Glutamatergic neuron (in vitro differentiated cells): ENCODE measurements at places on chromosomes 2 and 18.

DNA sequence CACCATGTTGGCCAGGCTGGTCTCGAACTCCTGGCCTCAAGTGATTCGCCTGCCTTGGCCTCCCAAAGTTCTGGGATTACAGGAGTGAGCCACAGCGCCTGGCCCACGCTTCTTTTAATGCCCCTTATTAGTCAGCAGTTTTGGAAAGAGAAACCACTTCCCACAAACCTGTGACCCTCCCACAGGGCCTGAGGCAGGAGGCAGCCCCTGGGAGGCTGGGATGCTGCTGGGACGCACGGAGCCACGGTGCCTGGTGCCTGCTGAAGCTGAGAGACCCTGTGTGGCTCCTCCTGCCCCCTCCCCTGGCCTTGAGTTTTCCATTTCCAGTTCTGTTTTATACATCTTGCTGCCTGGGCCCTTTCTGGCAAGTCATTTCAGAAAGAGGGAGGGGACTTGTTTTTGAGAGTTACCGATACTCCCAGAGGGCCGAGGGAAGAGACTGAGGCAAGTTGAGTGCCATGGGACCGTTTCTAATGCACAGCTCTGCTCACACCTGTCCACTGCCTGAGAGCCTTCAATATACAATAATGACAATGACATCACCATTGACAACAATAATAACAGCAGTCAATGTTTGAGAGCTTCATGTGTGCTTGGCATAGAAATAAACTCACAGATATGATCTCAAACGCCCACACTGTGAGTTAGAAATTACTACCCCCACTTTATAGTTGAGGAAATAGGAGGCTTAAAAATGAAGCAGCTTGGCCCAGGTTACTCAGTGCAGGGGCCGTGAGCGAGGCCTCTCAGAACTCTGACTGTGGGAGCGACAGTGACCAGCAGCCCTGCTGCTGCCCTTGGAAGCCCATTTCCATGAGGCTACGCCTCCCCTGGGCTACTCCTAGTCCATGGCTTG, 78.1 kb upstream of the YWHAQ start:
- DNase-seq = no peak

- DNase-seq = no peak
Measured at GRCh38 chr2:144180131-144180530, 339.8 kb downstream of the ZEB2 start.

DNA sequence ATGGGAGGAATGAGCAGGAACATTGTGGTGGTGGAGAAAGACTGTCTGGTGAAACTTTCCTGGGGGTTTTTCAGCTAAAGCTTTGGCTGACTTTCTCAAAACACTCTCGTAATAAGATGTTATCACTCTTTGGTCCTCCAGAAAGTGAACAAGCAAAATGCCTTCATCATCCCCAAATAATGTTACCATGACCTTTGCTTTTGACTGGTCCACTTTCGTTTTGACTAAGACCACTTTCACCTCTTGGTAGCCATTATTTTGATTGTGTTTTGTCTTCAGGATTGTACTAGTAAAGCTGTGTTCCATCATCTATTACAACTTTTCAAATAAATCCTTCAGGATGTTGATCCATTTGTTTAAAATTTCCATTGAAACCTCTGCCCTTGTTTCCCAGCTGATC, 103.2 kb downstream of the AKAIN1 start:
- DNase-seq = no peak

- DNase-seq = no peak
Measured at GRCh38 chr2:163649080-163649479, 86.7 kb downstream of the FIGN start.

DNA sequence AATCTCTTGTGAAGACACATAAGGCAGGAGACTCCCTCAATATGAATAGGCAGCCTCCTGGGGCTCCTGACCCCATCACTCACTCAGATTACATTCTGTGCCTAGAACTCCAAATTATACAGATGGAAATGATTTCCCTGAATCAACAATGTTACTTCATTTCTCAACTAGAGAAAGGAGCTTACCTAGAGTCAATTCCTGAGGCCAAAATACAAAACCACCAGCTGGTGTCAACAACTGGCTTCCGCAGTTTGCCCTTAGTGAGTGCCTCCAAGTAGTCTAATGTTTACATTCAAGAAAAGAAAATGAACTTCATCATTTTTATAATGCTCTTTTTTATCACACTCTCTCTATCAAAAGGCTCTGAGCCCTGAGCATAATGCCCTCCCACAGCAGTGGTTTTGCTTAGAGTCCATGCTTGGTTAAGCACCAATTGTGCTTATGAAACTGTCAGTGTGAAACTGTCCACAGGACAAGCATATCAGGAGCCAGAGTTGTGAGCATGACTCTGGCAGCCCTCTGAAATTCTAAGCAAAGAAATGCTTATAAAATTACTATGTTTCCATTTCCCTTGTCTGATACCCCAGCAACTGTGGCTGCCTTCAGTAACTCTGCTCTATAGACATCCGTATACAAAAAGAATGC, 305.7 kb upstream of the PKDCC start:
- DNase-seq = no peak

DNA sequence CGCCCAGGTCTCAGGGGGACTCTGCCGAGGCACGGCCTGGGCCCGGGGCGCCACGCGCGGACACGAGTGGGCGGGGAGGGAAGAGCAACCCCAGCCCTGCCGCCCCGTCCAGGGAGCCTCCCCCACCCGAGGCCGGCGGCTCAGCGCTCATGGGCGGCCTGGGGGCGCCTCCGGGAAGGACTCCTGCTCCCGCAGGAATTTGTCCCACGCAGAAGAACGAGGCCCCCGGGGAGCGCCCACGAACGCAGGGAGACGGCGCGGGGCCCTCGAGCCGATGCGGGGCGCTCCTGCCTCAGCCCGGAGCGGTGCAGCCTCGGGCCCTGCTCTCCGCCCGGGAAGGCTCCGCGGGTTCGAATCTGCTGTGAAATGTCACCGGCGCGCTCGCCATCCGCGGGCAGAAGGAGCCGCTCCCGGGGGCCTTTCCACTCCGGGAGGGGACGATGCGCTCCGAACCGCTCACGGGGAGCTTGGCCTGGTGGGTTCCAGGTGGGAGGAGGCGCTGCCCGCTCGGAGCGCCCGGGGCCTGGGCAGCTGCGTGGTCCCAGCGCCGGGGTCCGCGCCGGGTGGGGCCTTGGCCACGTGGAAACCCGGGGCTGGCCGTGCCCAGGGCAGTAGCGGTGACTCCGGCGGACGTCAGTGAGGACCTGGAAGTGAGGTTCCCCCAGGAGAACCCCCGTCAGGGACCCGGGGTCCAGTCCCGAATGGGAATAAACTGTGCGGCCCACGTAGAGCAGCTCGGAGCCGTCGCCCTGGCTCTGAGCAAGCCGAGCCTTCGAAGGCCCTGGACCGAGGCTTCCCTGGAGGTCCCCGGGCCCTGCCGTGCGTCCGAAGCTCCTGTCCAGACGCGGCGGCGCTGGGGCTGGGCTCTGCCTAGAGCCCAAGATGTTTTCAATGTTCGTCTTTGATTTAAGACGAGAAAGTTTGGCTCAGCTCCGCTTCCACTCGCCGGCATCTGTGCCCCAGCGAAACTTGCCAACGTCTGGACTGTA, 41.4 kb upstream of the CTDP1 start:
- no peak for DNase-seq

- DNase-seq = no peak
Measured at GRCh38 chr2:228681426-228681825, 499.9 kb upstream of the SPHKAP start.

DNA sequence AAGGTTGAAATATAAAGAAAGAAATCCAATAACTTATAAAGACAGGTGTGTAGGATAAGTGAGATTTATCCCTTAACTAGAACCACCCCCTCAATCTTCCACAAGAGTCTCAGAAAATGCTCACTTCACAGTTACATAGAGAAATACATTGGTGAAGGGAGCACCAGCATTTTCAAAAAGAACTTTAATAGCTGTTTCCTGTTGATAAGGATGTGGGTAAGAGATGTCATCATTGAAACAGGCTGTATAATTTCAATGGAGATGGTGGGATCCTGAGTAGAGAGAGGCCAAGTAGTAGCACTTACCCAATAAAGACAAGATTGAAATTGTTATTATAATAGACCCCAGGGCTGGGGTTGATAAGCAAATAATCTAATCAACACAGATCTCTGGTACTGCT, 162.2 kb upstream of the TACR1 start:
- DNase-seq = no peak

- no peak for DNase-seq
Measured at GRCh38 chr18:2468051-2468450, 103.3 kb downstream of the METTL4 start.

- no peak for DNase-seq
Measured at GRCh38 chr18:59628995-59629394, 68.2 kb downstream of the CCBE1 start.

- peak; percentile 74 for DNase-seq
Measured at GRCh38 chr2:35428548-35428947, 927.0 kb upstream of the CRIM1 start.

DNA sequence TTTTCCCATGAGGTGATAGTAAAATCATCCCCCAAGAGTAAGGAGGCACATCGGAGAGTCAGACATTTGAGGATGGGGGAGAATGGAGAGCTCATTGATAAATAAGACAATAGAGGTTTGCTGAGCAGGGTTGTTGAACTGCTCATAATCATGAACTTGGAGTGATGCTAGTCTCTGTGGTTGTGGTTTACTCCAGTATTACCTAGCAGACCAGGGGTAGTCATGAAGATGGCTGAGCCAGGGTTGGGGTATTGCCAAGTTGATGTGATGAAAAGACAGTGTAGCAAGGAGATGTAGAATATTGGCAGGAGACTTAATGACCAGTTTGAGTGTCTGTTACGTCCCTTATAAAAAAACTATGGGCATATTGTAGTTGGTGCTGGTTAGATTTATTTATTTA, 25.4 kb downstream of the CYBRD1 start:
- no peak for DNase-seq

DNA sequence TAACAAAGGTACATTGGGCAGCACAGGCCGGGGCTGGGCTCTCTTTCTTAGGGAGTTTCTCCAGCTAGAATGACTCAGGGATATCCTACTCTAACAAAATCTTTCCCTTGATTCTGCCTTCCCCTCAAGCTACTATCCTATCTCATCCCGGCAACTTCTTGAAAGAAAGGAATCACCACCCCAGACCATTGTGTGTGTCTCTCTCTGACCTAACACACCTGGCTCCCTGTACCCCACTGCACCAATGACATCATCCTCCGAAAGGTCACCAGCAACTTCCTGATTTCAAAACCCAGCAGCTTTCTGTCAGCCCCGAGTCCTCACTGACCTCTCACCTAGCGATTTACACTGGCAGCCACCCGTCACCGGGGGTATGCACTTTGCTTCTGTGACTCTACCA, 72.1 kb upstream of the MAP4K4 start:
- DNase-seq = no peak

- DNase-seq = no peak
Measured at GRCh38 chr2:95760806-95761525, 169.2 kb downstream of the TRIM43 start.

DNA sequence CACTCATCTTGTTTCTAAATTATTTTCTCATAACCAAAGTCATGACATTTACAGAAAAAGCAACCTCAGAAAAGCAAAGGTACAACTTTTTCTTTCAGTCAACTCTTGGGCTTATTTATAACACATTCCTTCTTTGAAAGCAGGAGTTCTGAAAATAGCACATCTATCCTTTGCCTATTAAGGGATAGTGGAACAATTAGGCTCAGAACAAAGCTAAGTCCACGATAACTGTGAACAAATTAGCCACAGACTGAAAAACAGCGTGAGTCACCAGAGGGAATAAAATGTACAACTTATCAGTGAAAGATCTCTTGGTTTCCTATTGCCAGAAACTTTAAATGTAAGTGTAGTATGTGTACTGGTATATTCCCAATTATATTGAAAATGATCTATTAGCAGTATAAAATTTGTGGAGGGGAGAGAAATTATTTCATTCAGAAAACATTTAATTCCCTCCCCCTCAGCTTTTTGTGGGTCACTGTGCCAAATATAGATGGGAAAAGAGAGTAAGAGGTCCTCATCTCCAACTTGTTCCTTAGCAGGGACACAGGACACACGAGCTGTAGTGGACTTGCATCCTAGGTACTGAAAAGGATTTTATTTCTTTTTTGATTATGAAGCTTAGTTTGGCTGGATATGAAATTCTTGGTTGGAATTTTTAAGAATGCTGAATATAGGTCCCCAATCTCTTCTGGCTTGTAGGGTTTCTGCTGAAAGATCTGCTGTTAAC, 15.4 kb upstream of the MATN3 start:
- no peak for DNase-seq

- DNase-seq = no peak
Measured at GRCh38 chr18:22742409-22742808, 190.7 kb upstream of the RBBP8 start.

- DNase-seq = no peak
Measured at GRCh38 chr2:164447660-164448059, 173.6 kb downstream of the GRB14 start.

GRCh38 chr2:203669820-203670219, 36.6 kb upstream of the CD28 start:
- DNase-seq = no peak

- DNase-seq = no peak
Measured at GRCh38 chr2:221612161-221612560, 40.1 kb upstream of the EPHA4 start.

GRCh38 chr2:190579915-190580846, 45.7 kb upstream of the NEMP2 start:
- no peak for DNase-seq

GRCh38 chr2:12547566-12548170, 169.1 kb upstream of the TRIB2 start:
- DNase-seq = no peak

DNA sequence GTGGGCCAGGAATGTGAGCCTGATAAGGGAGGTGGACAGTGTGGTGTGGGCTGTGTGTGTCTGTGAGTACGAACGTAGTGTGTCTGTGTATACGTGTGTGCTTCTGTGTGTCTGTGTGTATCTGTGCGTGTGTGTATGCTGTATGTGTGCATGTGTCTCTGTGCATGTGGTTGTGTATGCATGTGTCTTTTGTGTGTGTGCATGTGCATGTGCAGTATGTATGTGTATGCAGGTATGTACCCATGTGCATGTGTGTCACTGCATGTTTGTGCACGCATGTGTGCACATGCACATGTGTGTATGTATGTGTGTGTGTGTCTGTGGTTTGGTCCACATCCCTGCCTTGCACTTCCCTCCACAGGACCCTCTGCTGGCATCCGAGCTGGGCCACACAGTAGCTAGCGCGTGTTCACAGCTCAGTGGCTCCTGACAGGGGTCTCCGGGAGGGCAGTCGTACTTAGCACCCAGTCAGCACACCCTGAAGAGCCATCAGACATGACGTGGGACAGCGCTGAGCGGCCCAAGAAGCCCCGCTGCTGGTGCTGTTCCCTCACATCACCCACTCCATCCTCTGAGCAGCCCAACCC, 114.3 kb downstream of the CELF4 start:
- no peak for DNase-seq

GRCh38 chr18:13217466-13217961, 1.0 kb upstream of the LDLRAD4 start:
- DNase-seq = peak; percentile 70

GRCh38 chr2:85712849-85713612, 18.9 kb downstream of the GNLY start:
- DNase-seq = no peak

GRCh38 chr2:230932556-230933511, 7.8 kb upstream of the GPR55 start:
- DNase-seq = no peak
